ENCODE measurements at places on chromosomes 13 and 19.
A peak's percentile ranks its signal among the peaks of the same experiment; 100 is the strongest.

- no peak for DNase-seq
Measured at GRCh38 chr13:112748947-112749735, 59.3 kb downstream of the ATP11A start.

GRCh38 chr13:51524829-51525566, 59.3 kb upstream of the WDFY2 start:
- no peak for DNase-seq

DNA sequence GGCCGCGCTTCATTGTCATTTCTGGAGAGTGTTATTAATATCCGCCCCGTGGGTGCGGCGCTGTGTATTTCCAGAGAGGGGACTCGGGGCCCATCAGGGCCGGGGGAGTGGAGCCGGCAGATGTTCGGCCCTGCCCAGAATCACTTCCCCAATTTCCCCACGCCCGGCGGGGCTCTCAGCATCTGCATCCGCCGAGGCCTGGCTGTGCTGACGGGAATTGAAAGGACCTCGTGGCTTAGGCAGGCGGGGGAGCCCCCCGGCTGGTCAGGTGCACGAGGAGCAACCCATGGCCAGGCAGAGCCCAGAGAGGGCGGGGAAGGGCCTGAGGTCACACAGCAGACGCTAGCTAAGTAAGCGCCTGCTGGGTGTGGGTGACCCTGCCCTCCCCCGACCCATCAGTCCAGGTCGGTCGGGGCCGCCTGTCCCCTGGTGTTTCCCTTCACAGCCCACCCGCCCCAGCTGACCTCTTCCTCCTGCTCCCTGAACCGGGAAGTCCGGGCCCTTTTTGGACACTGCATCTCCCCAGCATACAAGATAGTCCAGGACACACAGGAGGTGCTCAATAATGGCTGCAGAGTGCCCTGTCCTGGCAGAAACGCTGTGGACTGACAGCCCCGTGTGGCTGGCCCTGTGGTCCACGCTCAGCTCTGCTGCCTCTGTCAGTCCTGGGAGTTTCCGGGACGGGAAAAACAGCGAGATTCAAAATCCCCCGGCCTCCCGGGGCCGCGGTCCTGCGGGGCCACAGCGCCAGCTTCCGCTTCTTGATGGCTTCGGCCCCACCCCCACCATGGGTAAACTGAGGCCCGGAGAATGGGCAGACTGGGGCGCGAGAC, 22.1 kb downstream of the ARID3A start:
- peak; percentile 96 for DNase-seq

DNA sequence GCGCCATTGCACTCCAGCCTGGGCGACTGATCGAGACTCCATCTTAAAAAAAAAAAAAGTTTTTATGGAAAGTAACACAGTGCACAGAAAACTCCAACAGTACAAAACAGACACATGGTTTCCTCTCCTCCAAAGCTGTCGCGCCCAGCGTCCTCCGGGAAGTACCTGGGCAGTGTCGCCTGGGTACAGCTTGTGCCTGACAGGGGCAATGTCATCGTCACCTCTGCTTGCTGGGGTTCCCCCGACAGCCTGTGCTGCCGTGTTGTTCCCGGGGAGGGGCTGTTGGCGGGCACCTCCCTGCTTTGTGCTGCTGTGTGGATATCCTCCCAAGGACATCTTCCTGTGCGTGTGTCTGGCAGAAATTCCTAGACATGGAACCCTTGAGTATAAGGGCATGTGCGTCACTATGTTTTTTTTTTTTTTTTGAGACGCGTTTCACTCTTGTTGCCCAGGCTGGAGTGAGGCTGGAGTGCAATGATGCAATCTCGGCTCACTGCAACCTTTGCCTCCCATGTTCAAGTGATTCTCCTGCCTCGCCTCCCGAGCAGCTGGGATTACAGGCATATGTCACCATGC, 2.4 kb upstream of the F2RL3 start:
- DNase-seq: no peak

DNA sequence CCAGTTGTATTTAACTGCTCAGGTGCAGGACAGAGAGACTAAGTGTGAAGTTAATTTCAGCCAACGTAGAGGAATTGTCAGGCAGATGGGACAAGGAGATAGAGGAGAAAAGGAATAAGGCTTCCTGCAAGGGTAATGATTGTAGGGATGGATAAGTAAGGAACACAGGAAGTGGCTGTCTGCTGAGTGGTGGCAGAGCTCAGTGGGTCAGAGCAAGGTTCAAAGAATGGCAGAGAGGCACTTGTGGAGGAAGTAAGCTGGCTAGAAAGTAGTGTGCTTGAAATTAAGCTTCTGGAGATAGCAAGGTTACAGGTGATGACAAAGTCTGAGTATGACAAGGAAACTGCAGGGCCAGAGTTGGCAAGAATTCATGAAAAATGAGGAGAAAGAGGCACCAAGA, 47.9 kb downstream of the USPL1 start:
- DNase-seq: no peak

- no peak for DNase-seq
Measured at GRCh38 chr13:21012211-21012610, 49.2 kb downstream of the LATS2 start.

DNA sequence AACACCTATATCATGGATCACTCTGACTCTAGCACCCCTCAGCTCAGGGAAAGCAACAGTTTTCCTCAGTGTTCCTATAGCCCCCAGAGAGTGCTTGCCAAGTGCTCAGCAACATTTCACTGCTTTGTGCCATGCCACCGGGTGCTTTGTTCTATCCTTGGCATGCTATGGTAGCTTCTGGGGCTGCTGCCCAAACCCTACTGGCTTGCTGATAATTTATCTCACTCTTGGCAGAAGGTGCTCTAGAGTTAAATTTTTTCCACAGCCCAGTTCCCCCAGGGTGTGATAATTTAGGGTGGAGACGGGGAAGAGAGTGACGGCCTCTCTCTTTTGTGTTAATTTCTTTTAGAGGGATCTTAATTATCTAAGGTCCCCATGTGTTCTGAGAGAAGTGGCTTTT, 12.6 kb upstream of the CSNK1A1L start:
- no peak for DNase-seq

All from NAMALWA (cell line).